ENCODE measurements at places on chromosomes 4 and X.

GRCh38 chr4:113921089-113921794 lies 58.2 kb downstream of the ARSJ start:
- no peak for DNase-seq

DNA sequence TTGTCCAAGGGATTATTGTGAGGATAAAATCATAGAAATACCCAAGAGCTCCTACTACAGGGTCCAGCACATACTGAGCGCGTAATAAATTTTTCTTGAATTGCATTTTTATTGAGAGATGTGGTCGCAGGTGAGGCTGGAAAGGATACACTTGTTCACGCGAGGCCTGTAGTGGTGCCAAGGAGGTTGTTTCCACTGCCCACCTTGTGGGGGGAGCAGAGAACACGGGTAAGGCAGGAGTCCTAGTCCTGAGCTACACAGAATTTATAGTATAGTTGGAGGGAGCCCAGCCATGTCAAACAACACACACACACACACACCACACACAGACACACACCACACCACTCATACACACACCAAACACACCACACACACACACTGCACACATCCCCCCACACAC lies 31.8 kb upstream of the CYP4V2 start:
- no peak for DNase-seq

GRCh38 chr4:141329174-141329569 lies 108.5 kb downstream of the ZNF330 start:
- no peak for DNase-seq

GRCh38 chr4:14902342-14902741 lies 99.9 kb upstream of the CPEB2 start:
- DNase-seq, result no peak

DNA sequence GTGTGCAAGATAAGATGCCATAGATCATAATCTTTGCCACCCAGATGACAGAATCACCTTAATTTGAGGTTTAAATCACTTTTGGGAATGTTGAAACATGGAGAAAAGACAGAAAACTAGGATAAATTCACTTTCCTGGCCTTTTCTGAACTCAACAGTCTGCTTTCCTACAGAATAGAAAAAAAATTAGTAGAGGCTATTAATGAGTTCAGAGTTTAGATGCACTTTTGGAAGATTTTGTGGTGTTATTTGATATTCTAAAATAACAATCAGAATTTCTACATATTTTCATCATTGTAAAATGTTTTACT lies 195.9 kb downstream of the CAMK2D start:
- no peak for DNase-seq

- DNase-seq, result no peak
Observed at GRCh38 chrX:19824603-19825002, 62.8 kb downstream of the SH3KBP1 start.

DNA sequence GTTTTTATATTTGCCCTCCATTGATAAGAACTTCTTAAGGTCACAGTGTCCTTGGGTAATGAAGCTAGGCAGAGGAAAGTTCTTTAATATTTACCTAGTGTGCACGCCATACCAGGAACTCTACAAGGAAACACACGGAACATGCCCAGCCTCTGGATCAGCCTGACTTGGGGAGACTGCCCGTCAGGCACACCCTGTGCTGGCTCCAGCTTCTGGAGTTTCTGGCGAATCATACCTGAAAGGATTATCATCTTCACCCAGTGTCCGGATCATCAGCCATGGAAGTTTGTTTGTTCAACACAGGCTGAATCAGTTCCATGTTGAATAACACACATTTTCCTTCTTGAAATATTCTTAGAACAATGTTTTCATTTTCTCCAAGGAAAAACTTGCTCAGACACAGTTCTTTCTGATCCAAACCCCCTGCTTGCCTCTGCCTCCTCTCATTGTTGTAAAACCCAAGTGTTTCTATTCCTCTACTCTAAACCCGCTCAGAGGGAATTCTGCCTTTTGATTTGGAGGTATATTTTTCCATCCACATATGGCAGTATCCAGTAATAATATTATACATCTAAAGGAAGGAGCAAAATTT lies 176.7 kb downstream of the SHROOM3 start:
- DNase-seq, result no peak

DNA sequence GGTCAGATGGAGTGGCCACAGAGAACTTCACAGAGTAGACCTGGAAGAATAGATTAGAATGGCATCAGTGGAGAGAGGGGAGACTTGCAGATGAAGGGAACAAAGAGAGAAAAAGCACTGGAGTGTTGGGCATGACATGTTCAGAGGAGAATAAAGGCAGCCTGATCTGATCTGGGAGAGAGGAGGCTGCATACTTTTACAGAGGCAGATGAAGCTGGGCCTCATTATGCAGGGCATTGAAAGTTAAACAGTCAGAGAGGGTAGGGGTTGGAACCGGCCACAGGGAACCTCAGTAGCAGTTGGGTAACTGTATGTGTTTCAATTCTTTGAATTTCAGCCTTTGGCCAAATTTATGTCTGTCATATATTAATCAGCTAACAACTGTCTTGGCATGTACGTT lies 61.2 kb downstream of the SH3BGRL start:
- no peak for DNase-seq

DNA sequence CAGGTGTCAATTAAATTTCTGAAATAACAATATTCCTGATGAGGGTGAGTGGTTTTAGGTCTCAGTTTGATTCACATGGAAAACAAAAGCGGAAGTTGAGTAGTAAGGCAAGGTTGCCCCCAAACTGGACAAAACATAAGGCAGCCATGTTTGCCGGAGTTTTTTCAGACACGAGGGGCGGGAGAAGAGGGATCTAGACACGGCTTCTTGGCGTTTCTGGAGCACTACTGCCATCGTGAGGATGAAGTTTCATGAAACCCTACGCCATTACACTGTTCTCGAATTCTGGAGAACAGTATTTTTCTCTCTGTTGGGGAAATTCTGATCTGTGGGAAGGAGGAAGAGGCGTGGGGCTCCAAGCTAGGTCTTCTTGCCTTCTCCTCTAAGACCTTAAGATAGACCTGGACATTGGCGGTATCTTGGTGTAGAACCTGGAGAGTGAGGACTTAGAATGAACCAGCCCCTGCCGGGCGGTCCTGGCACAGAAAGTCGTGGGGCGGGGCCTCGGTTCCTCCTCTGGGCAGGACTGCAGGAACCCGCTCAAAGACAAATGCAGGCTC lies 160.3 kb downstream of the OR13H1 start:
- DNase-seq, result peak; percentile 95

- DNase-seq, result no peak
Observed at GRCh38 chr4:144709159-144709558, 63.2 kb downstream of the HHIP start.

DNA sequence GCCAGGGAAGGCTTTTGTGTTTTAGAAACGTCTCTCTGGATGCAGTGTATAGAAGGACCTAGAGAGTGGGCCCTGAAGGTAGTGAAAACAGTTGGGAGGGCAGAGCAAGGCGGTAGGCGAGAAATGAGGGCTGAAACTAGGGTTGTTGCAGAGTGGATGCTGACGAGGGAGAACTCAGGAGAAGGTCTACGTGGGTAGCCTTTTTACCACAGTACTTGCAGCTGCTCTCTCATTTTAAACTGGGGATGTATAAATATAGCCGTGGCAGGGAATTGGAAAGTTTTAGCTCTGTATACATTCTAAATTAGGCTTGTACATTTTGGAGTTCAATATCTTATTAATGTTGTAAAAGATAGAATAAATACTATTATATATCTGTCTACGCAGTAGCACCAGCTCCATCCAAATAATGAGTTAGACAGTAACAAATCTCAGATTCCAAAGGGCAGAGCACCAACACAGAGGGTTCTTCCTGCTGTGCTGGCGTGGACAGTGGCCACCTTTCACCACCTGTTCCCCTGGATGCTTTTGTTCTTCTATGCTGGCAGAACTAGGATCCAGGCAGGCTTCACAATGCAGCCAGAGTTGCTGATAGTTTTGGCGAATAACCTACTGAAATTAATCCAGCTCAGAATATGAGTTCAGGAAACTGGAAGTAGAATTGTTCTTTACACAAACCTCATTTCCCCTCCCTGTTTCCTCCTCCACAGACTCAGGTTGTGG lies 31.7 kb downstream of the CCNG2 start:
- no peak for DNase-seq

DNA sequence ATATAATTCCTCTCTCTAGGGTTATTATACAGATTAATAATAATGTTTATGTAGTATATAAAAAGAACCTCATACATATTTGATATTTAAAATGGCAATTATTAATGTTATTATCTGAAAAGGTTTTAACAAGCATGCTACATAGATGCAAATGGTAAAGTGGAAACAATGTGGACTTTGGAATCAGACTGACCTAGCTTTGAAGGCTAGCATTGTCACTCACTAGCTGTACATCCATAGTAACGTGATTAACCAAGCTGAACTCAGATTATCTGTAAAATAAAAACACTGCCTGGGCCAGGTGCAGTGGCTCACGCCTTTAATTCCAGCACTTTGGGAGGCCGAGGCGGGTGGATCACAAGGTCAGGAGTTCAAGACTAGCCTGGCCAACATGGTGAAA lies 233.7 kb upstream of the SPRY1 start:
- DNase-seq, result no peak

GRCh38 chrX:46179748-46180147 lies 365.5 kb downstream of the ZNF674 start:
- DNase-seq, result no peak

GRCh38 chr4:77209936-77210335 lies 52.9 kb downstream of the CCNG2 start:
- no peak for DNase-seq

DNA sequence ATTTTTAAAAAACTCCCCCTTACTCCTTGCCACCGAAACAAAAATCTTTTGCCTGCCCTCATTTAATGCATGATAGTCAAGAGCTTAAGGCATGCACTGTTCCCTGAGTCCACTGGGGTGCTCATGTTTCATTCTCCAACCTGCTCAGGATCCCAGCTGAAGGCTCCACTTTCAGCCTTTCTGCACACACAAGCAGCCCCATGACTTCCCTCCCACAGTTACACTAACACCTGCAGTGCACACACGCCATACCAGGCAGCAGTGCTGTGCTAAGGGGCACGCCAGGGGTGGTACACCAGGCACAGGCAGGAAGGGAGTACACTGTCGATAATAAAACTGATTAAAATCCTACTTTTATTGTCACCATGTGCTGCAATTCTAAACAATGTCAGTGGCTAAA lies 385.2 kb downstream of the BMPR1B start:
- DNase-seq, result no peak

- DNase-seq, result no peak
Observed at GRCh38 chrX:69605521-69605920, 10.4 kb upstream of the EDA start.

- no peak for DNase-seq
Observed at GRCh38 chrX:130304587-130305368, 34.9 kb upstream of the SLC25A14 start.

- DNase-seq, result no peak
Observed at GRCh38 chr4:76240236-76240635, 11.3 kb upstream of the FAM47E start.

- no peak for DNase-seq
Observed at GRCh38 chr4:75844151-75844662, 58.0 kb downstream of the PPEF2 start.

- DNase-seq, result no peak
Observed at GRCh38 chr4:51884606-51885005, 41.7 kb downstream of the DCUN1D4 start.

DNA sequence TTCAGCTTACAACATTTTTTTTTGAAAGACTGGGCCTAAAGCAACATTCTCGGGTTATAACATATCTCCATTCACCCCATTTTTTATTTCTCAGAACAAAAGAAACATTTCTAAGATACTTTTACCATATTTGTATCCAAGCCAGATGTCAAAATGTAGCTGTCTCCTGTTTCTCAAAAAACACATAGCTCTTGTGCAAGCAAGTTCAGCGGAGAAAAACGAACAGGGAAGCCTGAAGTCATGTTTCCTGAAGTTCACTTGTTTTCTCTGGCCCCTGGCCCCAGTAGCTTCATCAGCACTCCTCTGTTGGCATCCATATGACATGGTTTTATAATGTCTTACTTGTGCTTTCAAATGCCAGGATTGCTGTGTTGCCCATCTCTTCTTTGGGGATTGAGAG lies 218.2 kb downstream of the BANK1 start:
- DNase-seq, result no peak
